ENCODE measurements at places on chromosomes 11 and 22.

GRCh38 chr11:17821648-17822400 lies 87.2 kb downstream of the KCNC1 start:
- DNase-seq, result no peak

DNA sequence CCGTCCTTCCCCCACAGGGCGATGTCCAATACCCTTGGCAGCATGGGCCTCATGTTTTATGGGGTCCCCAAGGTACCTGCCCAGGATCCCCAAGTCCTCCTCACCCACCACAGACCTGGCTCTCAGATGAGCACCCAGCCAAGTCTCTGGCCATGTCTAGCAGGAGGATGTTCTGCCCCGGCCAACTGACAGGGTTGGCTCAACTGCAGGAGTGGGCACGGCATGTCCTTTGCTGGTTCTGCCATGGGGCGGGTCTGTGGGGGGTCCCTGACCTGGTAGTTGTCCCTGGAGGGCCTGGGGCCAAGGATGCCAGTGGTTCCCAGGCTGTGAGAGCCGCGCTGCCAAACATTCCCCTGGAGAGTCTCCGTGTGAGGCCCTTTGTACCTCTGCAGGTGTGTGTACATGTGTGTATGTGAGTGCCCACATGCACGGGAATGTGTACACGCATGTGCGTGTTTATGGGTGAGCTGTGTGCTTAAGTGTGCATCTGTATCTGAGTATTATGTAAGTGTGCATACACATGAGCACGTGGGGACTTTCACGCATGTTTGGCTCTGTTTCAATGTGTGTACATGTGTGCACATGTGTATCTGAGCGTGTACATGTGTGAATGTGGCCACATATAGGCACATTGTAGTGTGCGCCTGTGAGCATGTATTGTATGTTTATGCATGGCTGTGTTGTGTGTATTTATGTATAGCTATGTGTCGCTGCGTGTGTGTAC lies 85.5 kb downstream of the KCNQ1 start:
- no peak for DNase-seq

DNA sequence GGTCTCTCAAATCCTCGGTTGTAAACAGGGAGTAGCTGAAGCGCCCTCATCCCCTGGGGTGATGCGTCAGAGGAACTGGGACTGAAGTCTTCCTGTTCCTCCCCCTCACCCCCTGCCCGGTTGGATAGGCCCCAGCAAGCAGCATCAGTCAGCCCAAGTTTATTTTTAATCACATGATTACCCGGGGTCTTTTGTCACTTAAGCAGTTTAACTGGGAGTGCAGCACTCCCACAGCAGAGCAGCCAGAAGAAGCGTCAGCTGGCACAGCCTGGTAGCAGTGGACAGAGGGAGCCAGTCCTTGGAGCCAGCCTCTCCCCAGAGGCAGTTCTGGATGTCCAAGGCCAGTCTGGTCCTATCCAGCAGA lies 342.1 kb downstream of the CTTN start:
- no peak for DNase-seq

GRCh38 chr11:64472593-64473455 lies 113.9 kb downstream of the RPS6KA4 start:
- DNase-seq, result no peak

DNA sequence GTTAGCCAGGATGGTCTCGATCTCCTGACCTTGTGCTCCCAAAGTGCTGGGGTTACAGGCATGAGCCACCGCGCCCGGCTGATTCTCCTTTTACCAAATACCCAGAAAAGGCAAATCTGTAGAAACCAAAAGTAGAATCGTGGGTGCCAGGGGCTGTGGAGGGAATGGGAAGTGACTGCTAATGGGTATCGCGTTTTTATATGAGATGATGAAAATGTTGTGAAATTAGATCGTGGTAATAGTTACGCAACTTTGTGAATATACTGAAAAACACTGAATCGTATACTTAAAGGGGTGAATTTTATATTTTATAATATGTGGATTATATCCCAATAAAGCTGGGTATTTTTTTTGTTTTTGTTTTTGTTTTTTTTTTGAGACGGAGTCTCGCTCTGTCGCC lies 48.2 kb upstream of the CREB3L1 start:
- DNase-seq, result no peak

DNA sequence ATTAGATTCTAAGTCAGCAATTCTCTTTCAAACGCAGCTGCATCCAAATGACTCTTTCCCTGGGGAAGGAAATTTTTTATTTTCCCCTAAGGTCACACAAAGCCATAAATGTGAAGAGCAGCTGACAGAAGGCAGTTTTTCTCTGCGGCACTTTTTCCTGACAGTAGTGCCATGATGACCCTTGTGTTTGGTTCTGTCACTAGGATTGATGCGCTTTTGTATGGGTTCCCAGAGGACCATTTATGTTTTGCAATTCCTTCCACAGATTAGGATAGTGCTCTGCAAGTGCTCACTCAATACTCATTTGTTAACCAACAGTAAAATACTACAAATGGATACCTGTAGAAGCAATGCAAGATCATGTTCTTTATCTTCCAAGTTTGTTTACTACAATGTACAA lies 359.6 kb upstream of the CTSC start:
- DNase-seq, result no peak

DNA sequence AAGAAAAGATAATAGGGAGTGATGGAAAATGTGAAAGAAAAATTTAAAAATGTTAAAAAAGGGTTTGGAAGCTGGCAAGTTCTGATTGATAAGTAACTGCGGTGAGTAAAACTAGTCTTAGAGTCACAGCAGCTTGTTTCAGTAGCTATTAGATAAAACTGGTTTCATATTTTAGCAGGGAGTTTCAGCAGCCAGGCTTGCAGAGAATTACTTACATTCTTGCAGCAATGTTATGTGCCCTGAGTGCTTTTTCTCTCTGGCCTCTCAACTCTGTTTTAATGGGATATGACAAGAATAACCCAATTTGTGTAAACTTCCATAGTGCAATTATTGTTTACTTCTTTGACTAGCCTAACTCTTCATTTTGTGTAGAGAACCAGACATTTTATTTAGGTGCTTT lies 33.6 kb downstream of the PPME1 start:
- no peak for DNase-seq

GRCh38 chr11:111846063-111846462 lies 25.3 kb downstream of the ALG9 start:
- DNase-seq, result no peak

- no peak for DNase-seq
These were observed 728.6 kb downstream of the BRD1 start for GRCh38 chr22:49099089-49099488.

GRCh38 chr11:100816823-100817222 lies 129.7 kb downstream of the ARHGAP42 start:
- no peak for DNase-seq

DNA sequence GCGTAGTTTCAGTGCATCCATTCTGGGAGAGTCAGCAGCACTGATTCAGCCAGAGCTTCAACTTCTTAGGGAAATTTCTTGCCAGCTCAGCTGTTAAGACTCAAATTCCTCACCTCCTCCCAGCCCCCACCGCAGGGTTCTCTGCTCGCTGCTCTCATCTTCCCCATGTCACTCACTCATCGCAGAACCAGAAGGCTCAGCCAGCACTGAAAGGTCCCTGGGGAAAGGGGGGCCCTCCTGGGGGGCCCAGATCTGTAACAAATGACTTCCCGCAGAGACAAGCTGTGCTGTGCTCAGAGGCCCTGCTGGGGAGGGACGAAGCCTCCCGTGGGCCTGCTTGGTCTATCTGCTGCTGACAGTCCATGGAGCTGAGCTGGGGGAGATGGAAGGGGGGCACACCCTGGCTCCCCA lies 220.6 kb downstream of the NTM start:
- DNase-seq, result no peak

- no peak for DNase-seq
These were observed 100.6 kb downstream of the WNT7B start for GRCh38 chr22:45876136-45877035.

- no peak for DNase-seq
These were observed 22.0 kb downstream of the FZD4 start for GRCh38 chr11:86932924-86933875.

DNA sequence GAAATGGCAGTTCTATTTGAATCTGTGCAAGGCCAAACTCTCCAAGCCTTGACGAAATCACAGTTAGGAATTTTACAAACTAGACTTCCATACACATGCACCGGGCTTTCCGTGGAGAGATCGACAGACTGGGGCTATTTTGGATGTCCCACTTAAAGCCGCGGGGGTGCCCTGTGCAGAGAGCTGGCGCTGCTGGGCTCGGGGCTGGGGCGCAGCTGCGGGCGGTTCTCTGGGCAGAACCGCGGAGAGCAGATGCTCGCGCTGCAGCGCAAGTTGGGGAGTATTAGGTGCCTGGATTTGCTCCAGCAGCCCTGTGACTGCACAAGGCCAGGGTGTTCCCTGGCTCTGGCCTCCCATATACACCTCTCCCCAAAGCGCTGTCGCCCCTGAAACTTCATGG lies 67.2 kb downstream of the SPATA19 start:
- no peak for DNase-seq

DNA sequence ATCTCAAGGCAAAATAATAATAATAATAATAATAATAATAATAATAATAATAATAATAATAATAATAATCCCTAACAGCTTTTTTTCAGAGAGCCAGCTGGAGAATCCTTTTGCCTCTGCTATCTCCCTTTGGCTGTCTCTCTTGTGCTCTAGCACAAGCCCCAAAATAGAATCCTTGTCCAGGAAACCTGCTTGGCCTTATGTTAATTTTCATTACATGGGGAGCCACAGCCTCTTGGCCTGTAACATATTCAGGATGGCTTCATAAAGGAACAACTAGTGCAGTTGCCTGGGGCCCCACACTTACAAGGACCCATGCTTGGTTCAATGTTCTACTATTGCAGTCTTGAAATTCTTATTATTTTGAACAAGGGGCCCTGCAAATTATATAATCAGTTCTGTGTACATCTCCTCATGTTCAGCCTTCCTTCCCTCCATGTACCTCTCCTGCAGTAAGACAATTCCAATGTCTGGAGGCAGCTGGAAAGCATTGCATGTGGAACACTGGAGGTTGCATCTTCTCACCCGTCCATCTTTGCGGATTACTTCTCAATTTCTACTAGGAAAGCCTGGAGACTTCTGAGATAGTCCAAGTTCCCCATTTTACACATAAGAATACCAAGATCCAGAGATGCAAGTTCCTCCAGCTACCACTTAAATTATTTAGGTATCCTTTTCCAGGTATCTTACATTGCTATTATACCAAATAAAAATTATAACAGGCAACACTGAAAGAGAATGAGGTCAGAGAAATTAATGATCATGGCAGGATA lies 37.8 kb upstream of the SORL1 start:
- no peak for DNase-seq

- no peak for DNase-seq
These were observed 22.3 kb upstream of the PATL1 start for GRCh38 chr11:59691156-59691555.

DNA sequence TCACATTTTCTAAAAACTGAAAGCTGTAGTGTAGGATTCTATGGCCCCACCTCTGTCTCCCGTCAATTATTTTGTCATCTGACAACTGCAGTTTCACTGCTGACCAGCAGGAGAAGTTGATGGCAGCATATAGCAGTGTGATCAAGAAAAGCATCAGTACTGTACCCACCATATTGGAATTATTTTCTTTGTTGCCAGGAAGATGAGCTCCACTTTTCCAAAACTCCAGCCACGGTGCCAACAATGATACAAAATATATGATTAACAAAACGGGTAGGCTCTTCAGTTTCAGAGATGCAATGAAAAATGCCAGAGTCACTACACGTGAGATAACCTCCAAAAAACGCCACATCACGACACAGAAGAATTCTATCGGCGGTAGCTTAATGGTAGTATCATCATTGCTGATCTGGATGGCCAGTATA lies 41.3 kb downstream of the XKR3 start:
- no peak for DNase-seq

GRCh38 chr11:2198621-2199365 lies 27.2 kb upstream of the TH start:
- DNase-seq, result no peak

DNA sequence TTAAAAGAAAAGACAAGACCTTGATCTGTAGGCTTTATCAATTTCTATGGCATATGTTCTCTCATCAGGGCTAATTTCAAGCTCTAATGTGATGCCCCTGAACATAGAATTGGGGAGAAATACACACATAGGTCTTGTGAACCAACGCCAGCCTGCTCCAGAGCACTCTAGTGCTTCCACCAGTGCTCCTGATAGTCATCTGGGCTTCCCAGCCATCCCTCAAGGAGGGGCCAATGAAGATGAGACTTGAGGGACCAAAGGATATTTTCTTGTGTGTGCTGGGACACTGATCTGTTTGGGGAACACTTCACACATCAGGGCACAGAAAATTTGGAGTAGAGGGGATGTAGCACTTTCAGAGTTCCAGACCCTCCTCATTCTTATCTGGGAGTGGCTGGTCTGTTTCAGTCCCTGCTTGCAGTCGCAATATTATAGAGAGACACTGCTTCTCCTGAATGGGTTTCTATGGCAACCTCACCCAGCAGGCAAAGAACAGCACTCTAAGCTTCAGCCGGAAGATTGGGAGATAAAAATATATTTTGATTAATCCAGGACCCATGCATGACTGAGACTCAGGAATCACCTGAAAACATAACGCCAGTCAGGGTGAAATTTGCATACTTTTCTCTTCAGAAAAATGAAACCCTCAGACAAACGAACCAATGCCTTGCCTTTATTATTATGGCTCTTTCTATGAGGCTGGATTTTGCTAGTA lies 28.4 kb upstream of the SCN3B start:
- no peak for DNase-seq

- no peak for DNase-seq
These were observed 206.5 kb downstream of the NAV2 start for GRCh38 chr11:19919050-19919561.

DNA sequence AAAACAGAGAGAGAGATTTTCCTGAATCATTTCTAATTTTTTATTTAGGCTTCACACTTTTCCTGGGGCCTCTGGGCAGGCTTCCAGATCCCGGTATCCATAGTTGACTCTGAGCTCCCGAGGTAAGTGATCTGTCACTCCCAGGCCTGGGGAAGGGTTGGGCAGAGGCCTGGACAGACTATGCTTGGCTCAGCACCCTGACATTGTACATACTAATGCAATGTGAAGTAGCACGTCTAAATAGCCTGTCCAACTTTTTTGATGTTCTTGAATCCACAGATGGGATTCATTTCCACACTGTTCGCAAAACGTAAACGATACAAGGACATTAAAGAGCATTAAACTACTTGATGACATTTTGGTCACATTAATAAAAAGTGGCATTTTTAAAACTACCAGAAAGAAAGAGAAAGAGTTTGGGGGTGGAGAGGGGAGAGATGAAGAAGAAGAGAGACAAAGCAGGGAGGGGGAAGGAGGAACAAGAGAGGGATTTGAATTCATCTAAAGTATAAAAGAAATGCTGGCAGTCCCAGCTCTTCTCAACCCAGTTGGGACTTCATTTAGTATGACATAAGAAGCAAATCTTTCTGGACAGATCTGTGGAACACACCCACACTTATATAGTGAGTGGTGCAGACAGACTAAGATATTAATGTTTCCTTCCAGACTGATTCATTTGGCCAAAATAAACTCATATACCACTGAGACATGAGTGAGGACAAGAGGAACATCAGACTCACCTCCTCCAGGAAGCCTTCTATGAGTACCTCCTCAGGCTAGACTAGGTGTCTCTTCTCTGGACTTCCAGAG lies 514.2 kb downstream of the SOX6 start:
- DNase-seq, result no peak

All from stimulated activated CD4-positive, alpha-beta T cell treated with anti-CD3 and anti-CD28 coated beads, Interleukin-12 subunit alpha, Interleukin-12 subunit beta, amount 100 ng/mL, for 48 hours (primary cell).